ENCODE measurements at places on chromosomes 13 and 19. TPM values are rescaled to one million over a fixed set of nuclear protein-coding genes. Genes with fewer than 3 reads are reported as not detected.

SPRYD7 gene
- 5.6 TPM for total RNA-seq

ZNF793 gene
- 0.72 TPM for total RNA-seq

DACT3 gene
- 1.6 TPM for total RNA-seq

USHBP1 gene
- total RNA-seq, result not detected

GRCh38 chr19:18070181-18070580 lies 16.6 kb downstream of the IL12RB1 start:
- H3K27me3 ChIP-seq, result peaks cover 16% of the 10 kb centered on the region
- no peak overlapping the region for H3K4me3 ChIP-seq
- H3K36me3 ChIP-seq, result no peaks in the 10 kb centered on the region
- H3K4me1 ChIP-seq, result no peaks in the 10 kb centered on the region
- no peak overlapping the region for H3K27ac ChIP-seq

DNA sequence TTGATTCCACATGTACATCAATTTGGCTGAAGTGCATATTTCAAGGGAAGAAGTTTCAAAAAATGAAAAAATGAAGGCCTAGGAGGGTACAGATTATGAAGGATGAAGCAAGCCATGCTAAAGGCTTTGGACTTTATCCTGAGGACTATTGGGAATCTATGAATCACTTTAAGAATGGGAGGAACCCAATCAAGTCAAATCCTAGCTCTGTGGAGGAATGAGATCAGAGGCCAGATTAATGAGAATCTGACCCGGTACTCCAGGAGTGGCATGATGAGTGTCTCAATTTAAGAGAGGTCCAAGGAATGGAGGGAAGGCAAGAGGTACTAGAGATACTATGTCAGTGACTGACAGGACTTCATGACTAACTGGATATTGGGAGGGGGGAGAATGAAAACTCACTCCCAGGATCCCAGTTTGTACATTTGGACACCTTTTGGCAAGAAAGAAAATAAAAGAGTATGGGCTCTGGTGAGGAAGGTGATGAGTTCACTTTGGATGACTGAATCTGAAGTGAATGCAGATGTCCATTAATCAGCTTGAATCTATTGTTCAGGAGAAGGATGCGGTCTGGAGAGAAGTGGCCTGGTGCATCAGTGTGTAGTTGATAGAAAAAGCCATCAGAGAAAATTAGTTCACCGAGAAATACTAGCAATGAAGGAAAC lies 349.0 kb downstream of the EFNB2 start:
- peak; percentile 9 for DNase-seq
- H3K4me3 ChIP-seq, result no peak overlapping the region
- no peaks in the 10 kb centered on the region for H3K4me1 ChIP-seq
- no peaks in the 10 kb centered on the region for H3K36me3 ChIP-seq

DNA sequence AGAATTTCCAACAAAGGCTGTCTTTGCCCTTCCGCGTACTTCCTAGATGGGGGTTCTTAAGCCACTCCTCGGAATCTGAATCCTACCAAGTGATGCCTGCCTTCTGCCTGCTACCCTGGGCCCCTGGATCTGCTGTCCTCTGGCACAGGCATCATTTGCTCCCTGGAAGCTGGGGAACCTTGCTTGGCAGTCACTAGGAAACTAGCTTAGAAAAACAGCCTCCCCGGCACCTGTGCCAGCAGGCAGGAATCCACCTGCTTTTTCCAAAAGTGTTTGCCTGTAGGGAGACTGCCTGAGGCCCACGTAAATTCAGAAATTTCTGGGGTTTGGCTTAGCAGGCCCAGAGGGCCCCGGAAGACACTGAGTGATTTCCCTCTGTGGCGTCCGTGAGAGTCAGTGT lies 442.4 kb downstream of the TSHZ3 start:
- DNase-seq, result no peak
- no peaks in the 10 kb centered on the region for H3K27me3 ChIP-seq
- no peak overlapping the region for H3K4me3 ChIP-seq

- no peak overlapping the region for H3K27ac ChIP-seq
- no peak overlapping the region for H3K4me3 ChIP-seq
- no peaks in the 10 kb centered on the region for H3K27me3 ChIP-seq
- H3K36me3 ChIP-seq, result peaks cover 15% of the 10 kb centered on the region
Observed at GRCh38 chr19:47186446-47187334, 44.3 kb downstream of the BBC3 start.

DNA sequence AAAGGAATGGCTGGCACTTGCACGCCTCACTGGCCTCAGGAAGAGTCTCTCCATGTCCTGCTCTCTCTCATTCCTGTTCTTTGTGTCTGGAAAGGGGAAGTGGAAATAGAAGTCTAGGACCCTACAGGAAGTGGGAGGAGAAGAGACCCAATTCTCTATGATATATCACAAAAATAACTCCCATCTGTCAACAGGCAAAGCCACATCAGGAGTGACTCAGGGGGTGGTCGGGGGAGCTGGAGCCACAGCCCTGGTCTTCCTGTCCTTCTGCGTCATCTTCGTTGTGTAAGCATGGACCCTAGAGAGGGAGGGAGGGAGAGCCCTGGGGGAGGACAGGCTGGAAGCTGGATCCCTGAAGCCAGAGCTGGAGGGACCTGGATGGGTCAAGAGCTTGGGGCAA lies 3.0 kb downstream of the SIGLEC9 start:
- H3K4me3 ChIP-seq, result no peak overlapping the region
- DNase-seq, result peak; percentile 47
- 0 out of 2 replicates have a peak, but pooled peaks cover 2% of the 10 kb centered on the region for H3K4me1 ChIP-seq
- H3K27me3 ChIP-seq, result no peaks in the 10 kb centered on the region
- no peak overlapping the region for H3K27ac ChIP-seq

- peaks cover 4% of the 10 kb centered on the region for H3K4me1 ChIP-seq
- H3K4me3 ChIP-seq, result no peak overlapping the region
- H3K27me3 ChIP-seq, result peaks cover 9% of the 10 kb centered on the region
- DNase-seq, result no peak
- no peak overlapping the region for H3K27ac ChIP-seq
Observed at GRCh38 chr13:29740961-29741360, 109.5 kb downstream of the UBL3 start.

GRCh38 chr19:37572203-37572602 lies 22.4 kb downstream of the ZNF571 start:
- no peaks in the 10 kb centered on the region for H3K4me1 ChIP-seq
- no peak overlapping the region for H3K27ac ChIP-seq
- H3K36me3 ChIP-seq, result peaks cover 3% of the 10 kb centered on the region
- no peaks in the 10 kb centered on the region for H3K27me3 ChIP-seq
- peak; percentile 22 for DNase-seq

DNA sequence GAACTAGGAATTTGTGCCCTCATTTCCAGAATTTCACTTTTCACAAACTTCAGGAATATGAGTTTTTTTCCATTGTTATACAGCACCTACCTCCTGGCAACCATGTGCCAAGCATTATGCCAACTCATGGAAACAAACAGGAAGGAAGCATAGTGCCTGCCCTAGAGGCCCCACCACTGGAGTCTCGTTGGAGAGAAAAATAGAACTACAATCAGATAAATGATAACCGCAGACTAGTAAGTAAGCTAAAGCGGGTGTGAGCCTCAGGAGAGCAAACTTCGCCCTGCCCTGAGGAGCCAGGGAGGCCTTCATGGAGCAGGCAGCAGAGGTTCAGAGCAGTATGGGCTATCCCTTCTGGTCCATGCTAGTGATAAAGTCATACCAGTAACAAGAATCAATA lies 75.9 kb downstream of the FRY start:
- no peaks in the 10 kb centered on the region for H3K27me3 ChIP-seq
- H3K36me3 ChIP-seq, result peaks cover 3% of the 10 kb centered on the region
- no peak overlapping the region for H3K27ac ChIP-seq
- H3K4me1 ChIP-seq, result peaks cover 4% of the 10 kb centered on the region
- no peak for DNase-seq

DNA sequence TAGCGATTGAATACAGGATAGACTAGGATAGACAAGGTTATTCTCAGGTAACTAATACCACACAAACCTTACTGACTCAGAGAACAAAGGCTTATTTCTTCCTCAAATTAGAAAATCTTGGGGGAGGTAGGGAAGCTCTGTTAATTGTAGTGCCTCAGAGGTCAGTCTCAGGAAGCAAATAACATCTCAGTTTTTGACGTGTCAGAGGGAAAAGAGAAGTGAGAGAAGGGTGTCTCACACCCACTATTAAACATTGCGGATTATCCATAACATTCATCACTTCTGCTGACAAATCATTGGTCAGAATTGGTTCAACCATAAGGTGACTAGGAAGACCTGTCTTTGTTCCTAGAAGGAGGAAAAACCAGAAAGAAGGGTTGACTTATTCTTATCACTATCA lies 579.4 kb upstream of the MIR17HG start:
- H3K27me3 ChIP-seq, result no peaks in the 10 kb centered on the region
- no peaks in the 10 kb centered on the region for H3K36me3 ChIP-seq
- no peak overlapping the region for H3K4me3 ChIP-seq
- DNase-seq, result no peak
- no peak overlapping the region for H3K27ac ChIP-seq
